ENCODE measurements at places on chromosomes 6 and 20.

DNA sequence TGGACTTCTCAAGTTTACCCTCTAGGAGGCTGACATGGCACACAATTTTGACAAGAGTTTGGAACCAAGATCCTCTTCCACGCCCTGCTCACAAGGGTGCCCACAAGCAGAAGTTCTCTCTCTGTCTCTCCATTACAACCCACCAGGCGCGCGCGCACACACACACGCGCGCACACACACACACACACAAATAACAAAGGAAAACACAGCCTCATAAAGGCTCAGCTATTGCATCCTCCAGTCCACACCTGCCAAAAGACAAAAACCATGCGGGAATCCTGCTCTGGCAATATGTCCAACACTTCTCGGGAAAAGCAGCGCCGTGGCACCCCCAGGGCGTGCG lies 870 bp downstream of the PAK5 start:
- no peak for DNase-seq

GRCh38 chr20:49712996-49713752 lies 504 bp downstream of the B4GALT5 start:
- DNase-seq: no peak

DNA sequence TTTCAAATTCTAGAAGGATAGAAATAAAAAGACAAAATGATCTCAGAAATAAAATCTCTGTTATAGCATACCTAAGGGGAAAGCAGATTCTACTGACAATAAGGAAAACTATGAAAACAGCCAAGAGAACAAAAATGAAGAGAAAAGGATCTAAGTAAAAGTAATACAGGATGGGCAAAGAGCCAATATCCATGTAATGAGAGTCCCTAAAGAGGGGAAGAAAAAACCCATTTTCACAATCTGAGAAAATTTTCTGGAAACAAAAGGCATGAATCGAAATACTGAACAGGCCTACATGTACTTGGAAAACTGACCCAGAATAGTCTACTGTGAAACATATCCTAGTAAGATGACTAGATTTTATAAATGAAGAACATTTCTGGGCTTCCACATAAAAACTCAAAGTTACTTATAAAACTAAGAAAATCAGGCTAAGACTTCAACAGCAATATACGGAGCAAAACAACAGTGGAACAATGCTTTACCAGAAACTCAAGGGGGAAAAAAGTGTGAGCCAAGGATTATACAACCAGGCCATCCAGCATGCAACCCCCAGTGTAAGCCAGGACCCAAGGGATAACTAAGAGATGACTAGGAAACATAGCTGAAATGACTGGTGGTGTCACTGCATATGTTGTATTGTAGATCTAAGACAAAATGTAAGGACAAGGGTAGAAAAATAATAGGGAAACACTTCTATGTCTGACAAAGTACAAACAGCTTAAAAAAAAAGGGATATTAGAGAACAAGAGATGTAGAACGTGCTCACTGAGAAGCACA lies 10.2 kb downstream of the NAPB start:
- no peak for DNase-seq

DNA sequence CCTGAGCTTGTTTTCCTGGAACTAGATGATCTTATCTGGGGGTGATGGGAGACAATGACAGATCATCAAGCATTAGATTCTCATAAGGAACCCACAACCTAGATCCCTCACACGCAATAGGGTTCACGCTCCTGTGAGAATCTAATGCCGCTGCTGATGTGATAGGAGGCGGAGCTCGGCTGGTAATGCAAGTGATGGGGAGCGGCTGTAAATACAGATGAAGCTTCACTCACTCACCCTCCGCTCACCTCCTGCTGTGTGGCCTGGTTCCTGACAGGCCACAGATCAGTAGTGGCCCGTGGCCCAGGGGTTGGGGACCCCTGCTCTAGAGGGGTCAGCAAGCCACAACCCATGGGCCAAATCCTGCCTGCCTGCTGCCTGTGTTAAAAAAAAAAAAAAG lies 435.9 kb downstream of the CD83 start:
- no peak for DNase-seq

DNA sequence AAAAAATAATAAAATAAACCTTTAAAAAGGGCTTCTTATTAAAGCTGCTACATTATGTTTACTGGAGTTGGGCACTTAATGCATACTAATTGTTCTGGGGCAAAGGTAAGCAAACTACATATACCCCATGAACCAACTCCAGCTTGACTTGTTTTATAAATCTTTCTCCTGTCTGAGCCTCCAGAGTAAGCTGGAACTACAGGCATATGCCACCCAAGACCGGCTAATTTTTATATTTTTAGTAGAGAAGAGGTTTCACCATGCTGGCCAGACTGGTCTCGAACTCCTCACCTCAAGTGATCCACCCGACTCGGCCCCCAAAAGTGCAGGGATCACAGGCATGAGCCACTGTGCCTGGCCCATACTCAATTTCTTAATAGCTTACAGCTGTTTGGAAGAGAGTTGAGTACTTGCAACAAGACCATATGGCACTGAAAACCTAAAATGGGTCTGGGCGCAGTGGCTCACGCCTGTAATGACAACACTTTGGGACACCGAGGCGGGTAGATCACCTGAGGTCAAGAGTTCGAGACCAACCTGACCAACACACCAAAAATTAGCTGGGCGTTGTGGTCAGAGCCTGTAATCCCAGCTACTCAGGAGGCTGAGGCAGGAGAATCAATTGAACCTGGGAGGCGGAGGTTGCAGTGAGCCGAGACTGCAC lies 19.9 kb downstream of the ROMO1 start:
- no peak for DNase-seq

- DNase-seq: no peak
Observed at GRCh38 chr6:2899596-2899995, 3.5 kb downstream of the SERPINB9 start.

DNA sequence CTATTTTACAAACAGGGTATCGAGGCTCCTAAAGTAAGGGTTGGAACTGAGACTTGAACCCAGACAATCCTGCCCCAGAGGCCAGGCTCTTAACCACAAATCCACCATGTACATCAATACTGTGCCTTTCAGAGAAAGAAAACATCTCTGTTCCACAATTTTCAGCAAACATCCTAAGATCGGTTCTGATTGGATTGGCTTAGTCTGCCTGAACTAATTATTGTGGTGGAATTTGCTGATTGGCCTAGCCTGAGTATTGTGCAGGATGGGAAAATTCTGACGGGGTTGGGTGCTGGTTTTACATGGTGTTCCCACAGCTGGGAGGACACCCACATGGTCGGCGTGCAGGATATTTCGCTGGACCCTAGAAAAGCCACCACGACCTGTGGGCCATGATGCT lies at the start of gene CLPSL1:
CLPSL1 (plus strand) TSS at position 301 of the 400 bp plus-strand sequence; CDS start at position 393, 92 bp downstream.
- DNase-seq: no peak

DNA sequence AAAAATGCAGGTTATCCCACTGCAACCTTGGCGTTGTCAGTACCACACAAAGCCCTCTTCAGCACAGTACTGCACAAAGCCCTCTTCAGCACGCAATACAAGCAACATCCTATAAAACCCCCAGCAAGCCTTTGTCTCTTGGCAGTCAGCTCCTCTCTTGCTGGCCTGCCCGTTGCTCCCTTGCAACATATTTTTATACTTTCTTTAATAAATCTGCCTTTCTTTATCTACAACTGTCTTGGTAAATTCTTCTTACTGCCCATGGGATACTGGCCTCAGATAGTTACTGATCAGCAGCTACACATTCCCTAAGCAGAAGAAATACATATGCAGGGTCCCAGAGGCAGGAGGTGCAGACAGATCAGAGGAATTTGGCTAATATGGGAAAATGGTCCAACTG lies 70.5 kb upstream of the MAP3K4 start:
- no peak for DNase-seq

GRCh38 chr6:13308332-13308731 lies 20.0 kb downstream of the TBC1D7 start:
- DNase-seq: no peak

GRCh38 chr6:141212296-141212695 lies 920.4 kb upstream of the GJE1 start:
- no peak for DNase-seq

DNA sequence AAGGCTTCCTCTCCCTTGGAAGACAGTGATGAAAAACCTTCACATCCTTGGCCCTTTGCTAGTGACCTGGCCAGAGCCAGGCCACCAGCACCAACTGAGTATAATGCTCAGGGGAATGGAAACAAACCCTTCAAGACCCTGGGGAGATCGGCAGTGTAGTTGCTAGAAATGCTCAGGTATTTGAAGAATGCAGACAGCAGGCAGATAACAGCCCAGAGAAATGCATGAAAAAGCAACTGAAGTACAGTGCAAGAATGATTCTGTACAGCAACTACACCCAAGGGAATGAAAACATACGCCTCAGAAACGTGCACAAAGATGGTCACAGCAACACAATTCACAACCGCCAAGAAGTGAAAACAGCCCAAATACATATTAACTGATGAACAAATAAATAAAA lies 41.1 kb downstream of the PPP1R3G start:
- DNase-seq: no peak

- DNase-seq: no peak
Observed at GRCh38 chr20:41318271-41318649, 729 bp upstream of the ZHX3 start.

- DNase-seq: no peak
Observed at GRCh38 chr6:97882755-97883154, 599.7 kb upstream of the MMS22L start.

DNA sequence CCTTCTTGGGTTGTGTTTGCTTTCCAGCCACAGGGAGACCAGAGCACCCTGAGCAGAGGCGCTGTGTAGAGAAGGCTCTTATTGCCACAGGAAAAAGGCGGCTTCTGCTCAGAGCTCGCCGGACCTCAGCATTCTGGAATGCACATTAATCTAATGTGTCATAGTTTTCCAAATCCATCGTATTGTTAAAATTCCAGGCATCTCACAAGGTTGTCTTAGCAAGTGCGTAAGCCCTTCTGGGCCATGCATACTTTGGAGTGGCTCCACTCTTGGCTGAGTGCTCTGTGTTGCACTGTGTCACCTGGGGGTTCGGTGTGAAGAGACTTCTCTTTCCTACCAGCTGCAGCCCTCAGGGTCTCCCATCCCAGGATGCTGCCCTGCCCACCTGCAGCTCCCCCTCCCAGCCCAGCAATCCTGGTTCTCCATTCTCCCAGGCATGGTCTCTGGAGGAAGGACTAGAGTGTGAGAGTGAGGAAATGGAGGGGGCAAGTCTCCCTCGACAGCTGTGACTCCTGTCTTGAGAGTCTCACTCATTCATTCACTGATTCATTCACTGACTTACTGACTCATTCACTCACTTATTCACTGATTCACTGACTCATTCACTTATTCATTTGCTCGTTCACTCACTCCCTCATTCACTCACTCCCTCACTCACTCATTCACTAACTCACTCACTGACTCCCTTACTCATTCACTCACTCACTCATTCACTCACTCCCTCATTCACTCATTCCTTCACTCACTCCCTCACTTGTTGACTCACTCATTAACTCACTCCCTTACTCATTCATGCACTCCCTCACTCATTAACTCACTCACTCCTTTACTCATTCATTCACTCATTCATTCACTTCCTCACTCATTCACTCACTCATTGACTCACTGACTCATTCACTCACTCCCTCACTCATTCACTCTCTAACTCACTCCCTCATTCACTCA lies 83.7 kb upstream of the MPC1 start:
- no peak for DNase-seq
